ENCODE measurements at places on chromosomes 1 and 21. TPM values are rescaled to one million over a fixed set of nuclear protein-coding genes. Genes with fewer than 3 reads are reported as not detected.
A peak's percentile ranks its signal among the peaks of the same experiment; 100 is the strongest.

GRCh38 chr1:32393832-32394140 lies 455 bp downstream of the BSDC1 start:
- DNase-seq: peak; percentile 48

The CELA2B gene
- not detected for total RNA-seq

- DNase-seq: no peak
These were observed 78.0 kb upstream of the IPO9 start for GRCh38 chr1:201750934-201751333.

DNA sequence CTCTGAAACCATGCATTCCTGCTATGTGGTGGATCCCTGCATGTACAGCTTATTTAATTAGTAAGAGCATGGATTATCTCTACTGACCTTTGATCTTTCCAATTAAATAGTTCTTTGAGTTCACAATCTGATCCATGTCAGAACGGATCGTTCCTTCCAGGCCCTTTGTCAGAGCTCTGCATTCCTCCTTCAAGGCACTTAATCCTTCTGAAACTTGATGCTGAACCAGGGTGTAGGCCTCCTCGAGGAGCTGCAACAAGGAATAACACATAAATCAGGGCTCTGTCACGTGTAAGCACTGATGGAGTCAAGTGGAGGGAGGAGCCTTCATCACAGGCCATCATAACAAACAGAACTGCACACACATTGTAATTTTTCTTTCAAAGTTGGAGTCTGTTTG lies 68.4 kb upstream of the EDEM3 start:
- DNase-seq: no peak

The TSSK3 gene
- 1.5 TPM for total RNA-seq

The FASLG gene
- total RNA-seq: 1.6 TPM

GRCh38 chr1:25447547-25447946 lies 16.9 kb downstream of the MACO1 start:
- no peak for DNase-seq

GRCh38 chr1:29332204-29332603 lies 95.9 kb downstream of the PTPRU start:
- DNase-seq: peak; percentile 26
